ENCODE measurements at places on chromosomes 16 and 17.

- DNase-seq = no peak
Observed at GRCh38 chr17:6355196-6355595, 79.7 kb downstream of the AIPL1 start.

DNA sequence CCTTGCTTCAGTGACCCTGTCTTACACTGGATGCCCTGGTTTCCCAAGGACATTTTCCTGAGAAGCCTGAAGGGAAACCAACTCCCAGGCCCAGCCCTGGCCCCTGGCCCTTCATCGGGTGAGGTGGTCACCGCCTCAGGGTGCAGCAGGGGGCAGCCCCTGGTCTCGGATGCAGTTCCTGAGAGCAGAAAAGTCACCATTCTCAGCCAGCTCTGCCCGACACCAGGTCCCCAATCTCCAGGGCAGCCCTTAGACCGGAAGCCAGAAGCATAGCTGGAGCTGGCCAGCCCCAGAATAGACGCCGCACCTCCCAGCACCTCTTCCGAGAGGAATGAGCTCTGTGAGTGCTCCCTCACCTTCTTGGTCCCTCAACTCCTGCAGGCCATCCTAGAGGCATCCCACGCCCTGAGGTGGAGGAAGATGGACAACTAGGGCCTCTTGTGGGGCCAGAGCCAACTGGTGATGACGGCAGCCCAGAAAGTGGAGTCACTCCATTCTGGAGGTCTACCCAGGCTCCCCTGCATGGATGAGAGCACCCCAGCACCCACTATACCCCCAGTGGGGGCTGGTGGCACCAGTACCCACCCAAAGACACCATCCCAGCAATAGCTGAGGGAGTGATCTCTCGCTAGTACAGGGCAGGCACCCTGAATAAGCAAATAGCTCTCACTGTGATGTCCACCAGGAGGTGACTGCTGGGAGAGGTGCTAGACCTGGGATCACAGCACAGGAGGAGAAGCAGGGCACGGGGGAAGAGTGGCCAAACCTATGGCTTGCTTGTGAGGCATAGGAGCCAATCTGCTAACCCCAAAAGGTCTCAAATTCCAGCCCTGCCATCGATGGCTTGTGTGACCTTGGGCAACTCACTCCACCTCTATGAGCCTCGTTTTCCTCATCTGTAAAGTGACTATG is 56.2 kb downstream of the TK2 start:
- no peak for DNase-seq

- no peak for DNase-seq
Observed at GRCh38 chr16:30051518-30051917, 14.0 kb upstream of the ALDOA start.

GRCh38 chr17:74663561-74663960 is 40.0 kb upstream of the CD300E start:
- no peak for DNase-seq

- DNase-seq = no peak
Observed at GRCh38 chr17:66191593-66192377, at the start of gene CEP112. TSS of gene CEP112 (minus strand) at chr17:66192133.

All from C1 segment of cervical spinal cord (tissue), 14 donors.